ENCODE measurements at places on chromosomes 13 and 19. TPM values are rescaled to one million over a fixed set of nuclear protein-coding genes. Genes with fewer than 3 reads are reported as not detected.

The NECTIN2 gene
- 1.8 TPM for total RNA-seq

DNA sequence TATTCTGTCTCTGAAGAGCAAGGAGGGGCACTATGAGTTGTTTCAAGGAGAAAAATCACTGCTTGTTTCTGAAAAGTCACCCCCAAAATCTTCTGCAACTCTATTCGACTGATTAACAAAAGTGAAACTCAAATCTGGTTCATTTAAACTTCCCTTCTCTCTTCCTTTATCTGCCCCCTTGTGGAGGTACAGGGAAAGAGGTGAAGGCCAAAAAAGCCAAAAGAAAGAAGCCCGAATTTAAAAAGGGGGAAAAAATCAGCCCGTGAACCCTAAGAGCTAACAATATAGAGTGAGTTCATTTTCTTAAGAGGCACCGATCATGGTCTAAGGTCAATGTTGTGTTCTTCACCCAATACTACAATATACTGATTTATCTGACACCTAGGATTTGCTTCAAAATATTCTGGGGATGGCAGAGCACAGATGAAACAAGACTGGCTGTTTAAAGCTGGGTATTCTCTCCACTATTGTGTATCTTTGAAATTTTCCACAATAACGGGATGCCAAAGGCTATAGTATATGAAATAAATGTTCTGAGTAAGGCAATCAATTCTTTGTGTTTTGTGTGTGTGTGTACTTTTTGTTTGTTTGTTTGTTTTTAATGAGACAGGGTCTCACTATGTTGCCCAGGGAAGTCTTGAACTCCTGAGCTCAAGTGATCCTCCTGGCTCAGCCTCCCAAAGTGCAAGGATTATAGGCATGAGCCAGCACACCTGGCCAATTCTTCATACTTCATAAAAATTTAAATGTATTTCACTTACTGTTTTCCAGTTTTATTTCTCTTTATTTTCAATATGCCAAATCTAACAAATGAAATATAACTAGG lies 55.0 kb upstream of the EEF1AKMT1 start:
- DNase-seq = no peak
- H3K36me3 ChIP-seq = no peaks in the 10 kb centered on the region
- no peak overlapping the region for H3K4me3 ChIP-seq
- no peaks in the 10 kb centered on the region for H3K4me1 ChIP-seq
- peak overlapping the region; percentile 56 for H3K27ac ChIP-seq
- H3K27me3 ChIP-seq = no peaks in the 10 kb centered on the region

DNA sequence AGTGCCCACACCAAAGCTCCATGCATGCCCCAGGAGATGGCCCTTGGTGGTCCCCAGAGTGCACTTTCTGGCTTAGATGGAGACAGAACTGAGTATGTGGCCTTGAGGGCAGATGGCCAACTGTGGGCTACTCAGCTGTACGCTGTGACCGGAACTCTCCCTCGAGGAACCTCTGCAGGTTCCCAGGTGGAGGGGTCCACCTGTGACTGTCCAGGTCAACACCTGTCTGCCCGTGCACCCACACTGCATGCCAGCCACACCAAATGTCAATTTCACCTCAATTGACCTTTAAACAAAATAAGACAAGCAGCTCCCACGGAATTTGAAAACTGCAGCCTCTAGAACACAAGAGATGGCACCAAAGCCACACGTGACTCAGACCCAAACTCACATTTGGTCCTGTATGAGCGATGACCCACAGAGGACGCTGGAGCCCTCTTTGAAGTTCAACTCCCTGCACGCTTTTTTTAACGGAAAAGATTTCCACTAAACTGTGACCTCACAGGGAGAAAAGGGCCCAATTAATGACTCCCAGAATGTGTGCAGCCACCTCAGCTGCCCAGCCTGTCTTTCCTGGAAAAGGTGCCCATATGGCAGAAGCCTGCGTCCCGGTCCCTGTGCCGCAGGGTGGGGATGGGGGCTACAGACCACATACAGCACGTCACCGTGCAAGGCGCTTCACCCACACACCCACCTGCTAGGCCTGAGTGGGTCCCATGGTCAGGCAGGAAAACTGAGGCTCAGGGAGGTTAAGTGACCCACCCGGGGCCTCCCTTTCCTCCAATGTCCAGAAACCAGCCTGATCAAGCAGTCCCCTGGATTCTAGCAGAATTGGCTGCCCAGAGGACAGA lies 47.7 kb downstream of the KLF2 start:
- H3K4me3 ChIP-seq = peak overlapping the region; percentile 5
- DNase-seq = no peak
- H3K4me1 ChIP-seq = peaks cover 56% of the 10 kb centered on the region
- H3K36me3 ChIP-seq = peaks cover 28% of the 10 kb centered on the region
- no peaks in the 10 kb centered on the region for H3K27me3 ChIP-seq

DNA sequence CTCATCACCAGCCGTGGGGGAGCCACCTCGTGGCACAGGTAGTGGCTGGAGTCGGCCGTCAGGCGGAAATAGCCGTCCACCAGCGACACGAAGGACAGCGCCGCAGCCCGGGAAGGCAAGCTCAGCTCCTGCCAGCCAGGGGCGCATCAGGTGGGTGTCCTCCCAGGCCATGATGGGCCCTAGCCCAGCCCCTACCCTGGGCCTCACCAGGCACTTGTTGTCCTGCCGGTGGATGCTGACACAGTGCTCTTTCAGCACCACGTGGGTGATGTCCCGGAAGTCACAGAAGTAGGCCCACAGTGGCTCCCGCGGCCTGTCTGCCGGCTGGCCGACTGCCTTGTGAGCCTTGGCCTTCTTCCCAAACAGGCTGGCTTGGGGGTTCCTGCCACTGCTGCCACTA lies 15.7 kb downstream of the TYK2 start:
- H3K27ac ChIP-seq = no peak overlapping the region
- DNase-seq = no peak
- H3K36me3 ChIP-seq = peaks cover 100% of the 10 kb centered on the region

- H3K4me1 ChIP-seq = peaks cover 79% of the 10 kb centered on the region
- no peaks in the 10 kb centered on the region for H3K27me3 ChIP-seq
- H3K27ac ChIP-seq = no peak overlapping the region
- DNase-seq = no peak
- no peak overlapping the region for H3K4me3 ChIP-seq
Measured at GRCh38 chr13:21010621-21011020, 50.8 kb downstream of the LATS2 start.

The NAPSA gene
- total RNA-seq = not detected

DNA sequence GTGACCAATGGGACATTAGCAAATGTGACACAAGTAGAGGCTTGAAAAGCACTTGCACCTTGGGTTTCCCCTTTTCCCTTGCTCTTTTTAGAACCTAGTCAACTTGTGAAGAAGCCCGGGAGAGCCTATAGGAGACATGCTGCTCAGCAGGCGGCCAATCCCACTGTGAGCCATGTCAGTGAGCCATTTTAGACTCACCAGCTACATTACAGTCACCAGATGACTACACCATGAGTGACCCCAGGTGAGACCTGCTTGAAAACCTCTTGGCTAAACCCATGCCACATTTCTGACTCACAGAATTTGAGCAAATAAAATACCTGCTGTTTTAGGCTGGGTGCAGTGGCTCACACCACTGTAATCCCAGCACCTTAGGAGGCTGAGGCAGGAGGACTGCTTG lies 317.5 kb downstream of the KLF12 start:
- H3K27me3 ChIP-seq = no peaks in the 10 kb centered on the region
- no peak for DNase-seq
- H3K27ac ChIP-seq = no peak overlapping the region
- no peak overlapping the region for H3K4me3 ChIP-seq
- H3K4me1 ChIP-seq = no peaks in the 10 kb centered on the region

DNA sequence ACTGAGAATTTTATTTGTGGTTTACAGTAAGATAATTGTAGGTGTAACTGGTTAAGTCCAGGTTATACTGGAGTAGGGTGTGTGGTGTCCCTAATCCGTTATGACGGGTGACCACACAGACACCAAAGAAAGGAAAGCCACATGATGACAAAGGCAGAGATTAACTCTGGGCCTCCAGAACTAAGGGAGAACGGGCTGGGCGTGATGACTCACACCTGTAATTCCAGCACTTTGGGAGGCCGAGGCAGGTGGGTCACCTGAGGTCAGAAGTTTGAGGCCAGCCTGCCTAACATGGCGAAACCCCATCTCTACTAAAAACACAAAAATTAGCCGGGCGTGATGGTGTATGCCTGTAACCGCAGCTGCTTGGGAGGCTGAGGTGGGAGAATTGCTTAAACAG lies 10.2 kb upstream of the FUT2 start:
- H3K36me3 ChIP-seq = no peaks in the 10 kb centered on the region
- H3K4me3 ChIP-seq = no peak overlapping the region
- H3K27me3 ChIP-seq = no peaks in the 10 kb centered on the region
- peak; percentile 58 for DNase-seq

DNA sequence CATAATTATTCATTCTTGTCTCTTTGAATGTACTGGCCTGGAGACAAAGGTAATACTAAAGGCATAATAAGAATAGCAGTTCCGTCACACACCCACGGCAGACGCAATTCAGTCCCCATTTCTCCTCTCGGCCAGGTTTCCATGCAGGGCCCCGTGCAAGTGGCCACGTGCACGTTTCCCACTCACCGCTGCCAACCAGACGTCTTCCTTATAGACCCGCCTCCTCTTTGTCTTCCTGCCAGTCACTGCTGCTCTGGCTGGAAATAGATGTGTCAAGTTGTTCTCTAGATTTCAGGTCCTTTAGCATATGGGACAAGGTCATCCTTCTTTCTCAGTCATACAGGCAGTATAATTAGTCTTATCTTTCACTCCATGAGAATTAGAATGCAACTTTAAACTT lies 204.3 kb downstream of the SUCLA2 start:
- H3K4me1 ChIP-seq = no peaks in the 10 kb centered on the region
- H3K27me3 ChIP-seq = no peaks in the 10 kb centered on the region
- H3K36me3 ChIP-seq = no peaks in the 10 kb centered on the region
- no peak for DNase-seq
- H3K27ac ChIP-seq = no peak overlapping the region
